Stimulated activated CD4-positive, alpha-beta T cell treated with anti-CD3 and anti-CD28 coated beads, TNF-alpha, amount 100 ng/mL, for 4 hours (primary cell): ENCODE measurements at places on chromosomes 12 and 14.

DNA sequence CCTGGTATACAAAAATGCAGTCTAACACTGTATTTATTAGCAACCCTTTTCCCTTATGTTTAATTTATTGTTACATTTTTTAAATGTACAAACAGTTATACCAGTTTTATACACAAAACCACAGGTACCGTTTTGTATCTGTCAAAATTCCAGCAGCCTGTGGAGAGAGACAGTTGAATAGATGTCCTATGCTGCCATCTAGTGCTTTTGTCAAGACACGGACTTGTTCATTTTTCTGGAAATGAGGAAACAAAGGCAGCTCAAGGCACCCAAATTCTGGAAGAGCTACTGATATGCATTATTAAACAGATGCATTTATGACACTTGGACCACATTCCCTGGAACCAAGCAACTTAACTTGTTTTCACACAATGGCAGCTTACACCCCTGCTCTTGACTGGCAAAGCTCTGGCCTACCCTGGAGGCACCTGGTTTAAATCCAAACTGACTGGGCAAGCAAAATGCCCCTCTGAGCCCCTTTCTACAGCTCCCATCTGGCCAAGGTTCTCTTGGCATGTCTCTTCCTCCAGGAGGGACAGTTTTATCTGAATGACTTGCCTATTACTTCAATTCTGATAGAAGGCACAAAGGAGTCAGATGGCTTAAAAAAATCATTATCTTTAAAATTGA is 286.9 kb upstream of the PRKD1 start:
- no peak for DNase-seq

DNA sequence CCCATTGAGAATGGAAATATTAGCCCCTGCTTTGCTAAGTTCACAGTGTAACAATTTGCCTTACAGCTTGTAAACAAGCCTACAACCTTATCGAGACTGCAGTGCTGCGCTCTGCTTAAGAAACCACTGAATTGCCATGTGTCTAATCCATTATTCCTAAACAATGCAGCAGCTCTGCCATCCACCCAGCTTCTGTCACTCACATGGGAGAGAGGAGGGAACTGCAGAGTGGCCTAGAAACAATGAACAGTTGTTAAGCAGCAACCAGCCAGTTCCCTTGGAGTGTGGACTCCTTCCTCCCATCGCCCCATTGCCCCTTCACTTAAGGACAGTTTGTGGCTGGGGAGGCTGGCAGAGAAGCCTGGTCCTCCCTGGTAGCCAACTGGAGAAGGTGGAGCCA is 42.9 kb downstream of the TESPA1 start:
- DNase-seq = no peak

DNA sequence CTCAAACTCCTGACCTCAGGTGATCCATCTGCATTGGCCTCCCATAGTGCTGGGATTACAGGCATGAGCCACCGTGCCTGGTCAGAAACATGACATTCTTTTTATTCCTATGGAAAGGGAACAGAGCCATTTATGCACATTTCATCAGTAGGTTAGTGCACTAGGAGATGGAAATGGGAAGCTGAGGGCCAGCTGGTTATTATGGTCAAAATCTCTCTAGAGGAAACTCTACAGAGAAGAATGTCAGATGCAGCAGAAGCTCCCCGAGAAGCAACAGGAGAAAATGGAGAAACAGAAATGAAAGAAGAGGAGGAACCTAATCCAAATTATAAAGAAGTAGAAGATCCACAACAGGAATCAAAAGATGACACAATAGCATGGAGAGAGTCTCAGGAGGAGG is 2.7 kb downstream of the CFAP251 start:
- no peak for DNase-seq

- no peak for DNase-seq
Observed at GRCh38 chr12:131984334-131984733, 34.6 kb downstream of the EP400 start.

GRCh38 chr14:89922031-89922907 is 32.3 kb downstream of the EFCAB11 start:
- DNase-seq = no peak

DNA sequence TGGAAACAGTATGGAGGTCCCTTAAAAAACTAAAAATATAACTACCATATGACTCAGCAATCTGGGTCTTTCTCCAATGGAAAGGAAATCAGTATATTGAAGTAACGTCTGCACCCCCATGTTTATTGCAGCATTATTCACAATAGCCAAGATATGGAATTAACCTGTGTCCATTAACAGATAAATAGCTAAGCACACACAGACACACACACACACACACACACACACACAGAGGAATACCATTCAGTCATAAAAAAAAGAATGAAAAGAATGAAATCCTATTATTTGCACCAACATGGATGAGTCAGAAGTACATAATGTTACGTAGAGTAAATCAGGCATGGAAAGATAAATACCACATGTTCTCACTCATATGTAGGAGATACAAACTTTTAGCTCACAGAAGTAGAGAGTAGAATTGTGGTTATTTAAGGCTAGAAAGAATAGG is 4.7 kb downstream of the KLRK1 start:
- DNase-seq = no peak

DNA sequence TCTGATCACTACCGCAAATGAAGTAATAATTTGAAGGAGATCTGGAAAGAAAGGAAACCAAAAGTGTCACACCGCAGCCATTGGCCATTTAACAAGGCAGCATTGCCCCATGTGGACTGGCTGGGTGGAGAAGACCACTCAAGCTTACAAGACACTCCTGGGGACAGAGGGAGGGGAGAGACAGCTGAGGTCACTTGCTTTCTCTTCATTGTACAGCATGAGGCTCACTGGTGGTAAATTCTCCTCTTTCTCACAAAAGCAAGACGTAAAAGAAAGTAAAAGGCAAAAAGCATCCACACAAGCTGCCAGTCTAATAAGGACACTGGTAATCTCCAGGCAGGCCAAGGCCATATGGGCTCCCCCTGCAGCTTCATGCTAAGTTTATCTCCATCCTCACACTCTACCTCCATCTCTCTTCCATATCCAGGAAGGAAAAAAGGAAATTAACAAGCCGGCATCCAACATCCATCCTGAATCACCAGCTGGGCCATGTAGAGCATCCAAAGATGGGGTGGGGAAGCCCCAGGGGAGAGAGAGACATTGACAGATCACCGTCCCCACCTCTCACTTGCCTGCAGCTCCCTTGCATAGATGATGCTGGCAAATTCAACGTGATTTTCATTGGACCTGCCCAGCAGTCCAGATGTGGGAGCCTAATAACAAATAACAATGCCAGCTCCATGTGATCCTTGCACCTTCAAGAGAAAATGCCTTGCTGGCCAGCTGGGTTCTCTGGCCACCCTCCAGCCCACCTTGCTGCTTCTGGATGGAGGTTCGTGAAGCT is 100.6 kb downstream of the DPF3 start:
- DNase-seq = no peak

DNA sequence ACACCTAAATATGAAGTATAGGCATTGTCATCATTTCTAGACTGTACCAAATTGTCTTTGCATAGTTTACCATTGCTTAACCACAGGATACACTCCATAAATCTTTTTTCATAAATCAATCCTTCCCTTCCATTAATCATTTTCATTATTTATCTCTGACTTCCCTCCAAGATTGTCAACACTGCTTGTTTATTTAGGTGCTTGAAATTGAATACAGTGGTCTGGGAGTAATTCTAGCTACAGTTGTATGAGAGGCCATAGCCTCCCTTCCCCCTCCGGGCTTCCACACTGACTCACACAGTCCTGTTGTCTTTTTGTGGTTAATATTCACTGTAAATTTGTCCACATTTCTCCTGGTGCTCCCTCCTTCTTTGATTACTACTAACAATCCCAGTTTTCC is 114.2 kb upstream of the ARID2 start:
- no peak for DNase-seq

DNA sequence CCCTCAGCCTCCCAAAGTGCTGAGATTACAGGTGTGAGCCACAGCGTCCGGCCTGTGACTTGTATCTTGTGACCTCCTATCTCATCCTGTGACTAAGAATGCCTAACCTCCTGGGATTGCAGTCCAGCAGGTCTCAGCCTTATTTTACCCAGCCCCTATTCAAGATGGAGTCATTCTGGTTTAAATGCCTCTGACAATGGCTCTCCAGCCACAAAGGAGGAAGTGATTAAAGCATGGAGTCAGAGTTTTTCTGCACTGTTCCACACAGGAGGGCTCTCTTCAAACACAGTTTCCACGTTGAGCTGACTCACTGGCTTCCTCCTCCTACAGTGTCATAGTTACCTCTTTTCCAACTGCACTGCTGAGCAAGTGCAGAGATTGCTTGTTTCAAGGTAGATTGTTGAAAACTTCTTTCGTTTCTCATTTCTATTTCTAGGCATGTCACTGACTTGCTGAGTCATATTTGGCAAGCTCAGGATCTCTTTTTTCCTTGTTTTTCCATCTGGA is 383.8 kb downstream of the PCNX1 start:
- no peak for DNase-seq

- DNase-seq = no peak
Observed at GRCh38 chr14:43204816-43205215, 1302.3 kb downstream of the FSCB start.

GRCh38 chr12:106064721-106065021 is 74.1 kb downstream of the NUAK1 start:
- no peak for DNase-seq

DNA sequence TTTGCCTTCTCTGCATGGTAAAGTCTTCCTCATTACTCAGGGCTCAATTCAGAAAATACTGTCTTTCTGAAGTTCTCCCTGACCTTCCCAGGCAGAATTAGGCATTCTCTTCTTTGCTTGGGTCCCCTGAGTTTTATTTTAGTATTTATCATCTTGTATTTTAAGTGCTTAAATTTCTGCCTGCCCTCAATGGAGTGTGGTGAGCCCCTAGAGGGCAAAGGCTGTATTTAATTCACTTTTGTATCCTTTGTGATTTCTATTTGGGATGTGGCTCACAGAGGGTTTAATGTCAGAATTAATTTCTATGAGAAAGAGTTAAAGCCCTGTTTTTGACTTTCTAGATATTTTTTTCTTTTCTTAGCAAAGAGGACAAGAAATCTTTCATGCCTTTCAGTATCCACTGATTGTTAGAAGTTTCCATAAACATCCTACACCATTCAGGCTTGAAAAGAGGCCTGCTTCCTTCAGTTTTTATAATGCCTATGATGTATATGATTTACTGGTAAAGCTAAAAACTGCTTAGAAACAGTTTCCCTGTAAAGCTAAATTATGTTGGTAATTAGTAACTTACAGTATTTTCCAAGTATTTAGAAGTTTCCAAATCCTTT is 55.6 kb upstream of the PTPRB start:
- DNase-seq = no peak

GRCh38 chr12:47778881-47779280 is 5.8 kb downstream of the SLC48A1 start:
- no peak for DNase-seq

DNA sequence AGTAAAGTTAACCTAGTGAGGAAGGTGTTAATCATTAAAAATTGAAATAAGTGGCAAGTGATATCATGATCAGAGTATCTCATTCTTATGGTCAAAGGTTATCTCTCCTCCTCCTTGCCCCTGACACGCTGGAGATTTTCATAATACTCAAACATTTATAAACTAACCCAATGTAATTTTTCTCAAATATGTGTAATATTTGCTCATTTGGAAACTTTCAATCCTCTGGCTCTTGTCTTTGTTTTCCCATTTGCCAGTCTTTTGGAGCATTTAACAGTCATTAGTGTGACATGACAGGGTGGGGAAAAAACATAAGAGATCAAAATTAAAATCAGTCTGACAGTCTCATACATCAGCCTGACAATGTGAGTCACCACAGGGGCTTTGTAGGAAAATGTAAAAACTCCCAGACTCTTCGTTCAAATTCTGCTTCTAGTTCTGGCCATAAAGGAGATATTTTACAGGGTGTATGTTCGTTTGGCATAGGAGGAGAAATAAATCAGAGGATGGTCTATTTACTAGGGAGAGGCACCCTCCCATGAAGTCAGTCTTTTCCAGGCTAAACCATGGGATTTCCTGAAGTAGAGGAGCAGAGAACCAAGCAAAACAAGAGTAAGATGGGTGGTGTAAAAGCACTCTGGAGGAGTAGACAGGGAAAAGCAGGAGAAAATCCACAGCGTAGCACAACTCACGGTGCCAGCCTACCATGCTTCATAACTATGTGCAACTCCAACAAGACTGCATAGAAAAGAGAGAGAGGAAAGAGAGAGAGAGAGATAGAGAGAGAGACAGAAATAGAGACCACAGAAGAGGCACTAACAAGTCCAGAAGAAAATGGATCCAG is 369.2 kb upstream of the PDE3A start:
- DNase-seq = no peak

DNA sequence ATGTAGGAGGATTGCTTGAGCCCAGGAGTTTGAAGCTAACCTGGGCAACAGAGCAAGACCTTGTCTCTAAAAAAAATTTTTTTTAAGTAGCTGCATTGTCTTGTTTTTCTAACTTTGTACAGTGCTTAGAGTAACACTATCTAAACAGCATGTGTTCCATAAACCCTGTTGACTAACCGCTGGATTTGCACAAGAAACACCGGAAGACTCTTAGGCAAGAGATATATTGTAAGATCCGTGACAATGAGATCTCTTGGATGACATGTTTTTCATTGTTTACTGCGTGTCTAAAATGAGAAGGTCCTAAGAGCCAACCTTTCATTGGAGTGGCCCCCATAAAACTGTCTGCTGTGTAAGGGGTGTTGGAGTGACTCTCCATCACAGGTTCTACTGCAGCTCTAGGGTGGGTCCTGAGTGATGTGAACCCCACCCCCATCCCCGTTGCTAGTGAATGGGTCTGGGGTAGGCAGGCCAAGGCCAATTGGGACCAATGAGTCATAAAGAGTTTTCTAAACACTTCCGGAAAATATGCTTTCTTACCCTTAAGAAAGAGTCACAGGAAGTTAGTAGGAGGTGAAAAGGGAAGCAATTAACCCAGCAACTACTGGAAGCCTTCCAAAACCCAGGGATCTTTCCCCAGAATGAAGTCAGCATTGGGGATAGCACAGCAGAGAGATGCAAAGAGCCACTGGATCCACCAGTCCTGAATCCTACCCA is 24.3 kb upstream of the PCNX1 start:
- no peak for DNase-seq

DNA sequence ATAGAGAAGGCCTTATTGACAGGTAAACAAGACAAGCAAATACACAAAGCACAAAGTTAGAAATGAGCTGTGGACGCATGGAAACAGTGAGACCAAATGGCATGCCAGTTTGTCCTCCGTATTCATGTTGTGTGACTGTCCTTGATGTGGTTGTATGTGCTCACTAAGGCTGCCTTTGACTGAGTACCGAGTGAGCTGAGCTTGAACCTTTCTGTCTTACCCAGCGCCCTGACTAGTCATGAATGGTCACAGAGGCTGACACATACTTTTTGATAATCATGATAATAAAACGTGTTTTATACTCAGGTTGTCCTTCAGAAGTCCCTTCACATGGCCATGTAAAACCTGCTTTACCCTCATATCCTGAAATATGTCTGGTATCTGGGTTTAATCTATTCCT is 553 bp upstream of the CATSPERB start:
- DNase-seq = no peak

GRCh38 chr12:104022786-104023185 is 27.2 kb downstream of the GLT8D2 start:
- DNase-seq = no peak
